ENCODE measurements at places on chromosomes 3 and 15.

DNA sequence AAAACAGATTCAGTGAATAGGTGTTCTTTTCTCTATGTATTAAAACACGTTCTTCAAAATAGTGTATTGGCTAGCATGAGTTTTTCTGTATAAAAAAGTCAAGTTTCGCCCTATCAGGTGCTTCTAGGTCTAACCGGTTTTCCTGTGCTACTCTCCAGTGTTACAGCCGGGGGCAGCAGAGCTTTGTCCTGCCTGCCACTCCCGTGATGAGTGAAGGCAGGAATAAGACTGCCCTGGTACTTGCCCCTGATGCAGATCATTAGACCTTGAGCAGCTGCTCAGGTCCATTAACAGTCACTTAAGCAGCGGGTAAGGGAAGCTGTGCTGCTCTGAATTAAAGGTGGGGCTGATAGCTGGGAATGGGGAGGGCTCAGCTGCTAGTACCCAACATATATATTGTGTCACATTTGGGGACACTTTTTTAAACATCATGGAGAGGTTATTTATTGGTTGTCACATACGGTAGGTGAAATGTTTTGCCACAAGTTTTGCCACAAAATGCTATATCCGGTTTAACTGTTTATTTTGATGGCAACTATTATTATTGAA is 1.3 kb upstream of the UNC13C start:
- no peak for DNase-seq

- DNase-seq: no peak
Observed at GRCh38 chr3:128560768-128561167, 67.8 kb upstream of the GATA2 start.

- DNase-seq: no peak
Observed at GRCh38 chr3:37559461-37559860, 302.2 kb upstream of the CTDSPL start.

- no peak for DNase-seq
Observed at GRCh38 chr3:61571516-61572336, 10.4 kb downstream of the PTPRG start.

DNA sequence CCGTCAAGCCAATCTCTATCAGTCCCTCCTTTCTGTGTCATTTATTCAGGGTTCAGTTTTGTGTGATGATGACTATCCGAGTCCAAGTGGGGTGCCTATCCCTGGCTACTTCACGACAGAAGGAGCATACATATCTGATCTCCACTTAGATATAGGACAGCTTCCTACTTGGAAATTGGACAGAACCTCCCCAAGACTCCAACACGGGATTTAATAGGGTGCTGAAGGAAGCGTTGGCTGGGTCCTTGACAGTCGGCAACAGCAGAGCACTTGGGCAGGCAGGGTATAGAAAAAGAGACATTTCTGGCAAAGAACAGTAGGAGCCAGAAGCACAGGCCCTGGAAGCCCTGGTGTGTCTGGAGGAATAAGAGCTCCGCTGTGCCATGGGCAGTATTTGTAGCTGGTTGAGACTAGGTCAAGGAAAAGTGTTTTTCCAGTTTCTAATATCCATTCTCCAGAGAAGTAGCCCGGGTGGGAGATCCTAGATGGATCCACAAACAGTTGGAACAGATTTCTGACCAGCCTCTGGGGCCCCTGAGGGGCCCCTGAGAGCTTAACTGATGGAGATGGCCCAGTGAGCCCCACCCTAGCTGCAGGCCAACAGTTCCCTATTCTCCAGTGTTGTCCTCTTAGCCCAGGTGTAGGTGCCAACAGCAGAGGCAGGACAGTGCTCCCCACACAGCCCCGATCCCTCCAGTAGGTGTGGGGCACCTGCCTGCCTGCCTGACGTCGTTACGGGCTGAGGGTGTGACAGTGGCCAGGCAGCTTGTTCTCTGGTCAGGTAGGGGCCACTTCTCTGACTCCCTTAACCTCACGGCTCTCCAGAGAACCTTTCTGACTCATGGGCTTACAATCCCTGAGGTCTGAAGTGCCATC is 130.8 kb downstream of the CHCHD6 start:
- no peak for DNase-seq

GRCh38 chr3:134992180-134992579 is 197.1 kb downstream of the EPHB1 start:
- DNase-seq: no peak

DNA sequence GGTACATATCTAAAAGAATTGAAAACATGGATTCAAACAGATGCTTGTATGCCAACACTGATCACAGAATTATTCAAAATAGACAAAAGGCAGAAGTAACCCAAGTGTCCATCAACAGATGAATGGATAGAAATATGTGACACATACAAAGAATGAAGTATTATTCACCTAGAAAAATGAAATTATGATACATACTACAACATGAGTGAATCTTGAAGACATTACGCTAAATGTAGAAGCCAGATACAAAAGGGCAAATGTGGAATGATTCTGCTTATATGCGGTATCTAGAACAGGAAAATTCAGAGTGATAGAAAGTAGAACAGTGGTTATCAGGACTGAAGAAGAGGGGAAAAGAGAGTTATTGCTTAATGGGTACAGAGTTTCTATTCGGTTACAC is 26.2 kb upstream of the SLC12A8 start:
- no peak for DNase-seq

- DNase-seq: no peak
Observed at GRCh38 chr15:36907295-36907694, 193.1 kb downstream of the MEIS2 start.

GRCh38 chr3:77079988-77080610 is 40.2 kb downstream of the ROBO2 start:
- DNase-seq: no peak

DNA sequence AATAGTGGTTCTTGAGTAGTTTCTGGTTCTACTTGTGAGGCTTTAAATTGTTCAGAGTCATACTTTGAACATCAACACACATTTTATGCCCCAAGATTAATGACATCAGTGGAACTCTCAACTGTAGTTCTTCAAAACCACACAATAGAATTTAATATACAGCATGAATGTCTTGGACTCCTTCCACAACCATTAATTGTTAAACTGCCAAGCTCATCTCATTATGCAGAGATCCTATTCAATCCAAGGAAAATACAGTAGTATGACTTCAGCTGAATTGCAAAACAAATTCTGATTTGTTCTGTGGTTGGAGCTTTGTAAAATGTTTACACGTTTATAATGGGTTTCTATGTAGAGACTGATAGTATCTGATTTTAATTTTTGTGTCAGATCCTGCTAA is 199.2 kb upstream of the SLC2A2 start:
- no peak for DNase-seq

DNA sequence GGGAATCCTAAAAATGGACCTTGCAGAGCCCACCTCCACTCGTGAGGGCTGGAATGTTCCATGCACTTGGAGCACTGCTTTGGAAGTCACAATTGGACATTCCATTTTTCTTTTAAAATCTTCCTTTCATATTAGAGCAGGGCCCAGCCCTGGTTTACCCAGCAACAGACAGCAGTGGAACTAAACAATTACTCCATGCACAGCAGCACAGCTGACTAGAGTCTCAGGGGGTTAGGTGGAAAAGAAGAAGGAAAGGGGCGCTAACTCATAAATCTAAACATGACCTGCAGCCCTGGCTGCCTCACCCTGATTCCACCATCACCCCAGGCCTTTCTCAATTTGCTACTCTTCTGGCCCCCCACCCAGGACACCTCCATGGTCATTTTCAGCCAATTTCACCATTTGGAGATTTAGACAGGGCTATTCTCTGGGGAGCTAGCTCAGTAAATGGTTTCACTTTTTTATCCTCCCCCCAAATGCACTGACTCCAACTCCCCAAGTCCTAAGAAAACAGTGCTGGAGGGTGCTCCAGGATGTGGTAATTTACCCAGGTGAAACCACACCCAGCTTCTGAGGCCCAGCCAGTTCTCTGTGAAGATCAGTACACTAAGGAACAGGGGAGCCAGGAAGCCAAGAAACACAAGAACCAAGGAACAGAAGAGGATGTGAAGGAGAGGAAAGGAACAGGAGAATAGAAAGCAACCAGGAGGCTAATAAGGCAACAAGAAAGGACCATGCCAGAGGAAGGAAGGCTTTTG is 1.6 kb upstream of the LRRC31 start:
- no peak for DNase-seq

GRCh38 chr15:39445931-39446330 is 134.9 kb upstream of the THBS1 start:
- no peak for DNase-seq

- DNase-seq: no peak
Observed at GRCh38 chr3:37308247-37308646, 133.9 kb upstream of the LRRFIP2 start.

DNA sequence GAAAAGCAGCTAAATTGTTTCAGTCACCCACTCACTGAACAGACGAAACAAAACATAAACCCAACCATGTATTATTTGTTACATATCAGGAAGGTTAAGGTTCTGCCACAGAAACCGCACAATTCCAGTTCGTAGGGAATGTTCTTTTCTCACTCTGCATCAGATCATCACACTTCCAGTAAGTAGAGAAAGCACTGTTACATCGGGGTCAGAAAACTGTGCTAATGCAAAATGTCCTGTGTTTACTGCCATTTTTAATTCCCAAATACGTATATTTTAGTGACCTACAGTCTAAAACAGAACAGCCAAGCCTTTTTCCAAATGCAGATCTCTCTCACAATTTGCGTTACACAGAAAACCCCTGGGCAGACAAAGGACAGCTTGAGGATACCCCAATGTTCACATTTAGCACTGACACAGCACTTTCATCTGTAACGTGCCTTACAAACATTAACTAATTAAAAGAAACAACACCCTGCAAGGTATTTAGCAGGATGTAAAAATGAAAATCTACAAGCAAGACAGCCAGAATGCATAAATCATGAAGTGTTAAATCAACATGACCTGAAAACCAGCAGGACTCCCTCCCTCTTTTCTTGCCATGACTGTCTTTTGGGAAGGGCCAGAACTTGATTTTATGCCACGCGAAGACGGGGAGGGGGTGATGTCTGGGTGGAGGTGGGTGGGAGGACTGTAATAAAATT is 34.8 kb upstream of the SKIL start:
- DNase-seq: no peak

Data from stimulated activated CD8-positive, alpha-beta memory T cell treated with anti-CD3 and anti-CD28 coated beads, Interleukin-4, amount 100 ng/mL, for 48 hours (primary cell).